Caudate nucleus (tissue), 63 donors: ENCODE measurements at places on chromosomes 3 and 15.

DNA sequence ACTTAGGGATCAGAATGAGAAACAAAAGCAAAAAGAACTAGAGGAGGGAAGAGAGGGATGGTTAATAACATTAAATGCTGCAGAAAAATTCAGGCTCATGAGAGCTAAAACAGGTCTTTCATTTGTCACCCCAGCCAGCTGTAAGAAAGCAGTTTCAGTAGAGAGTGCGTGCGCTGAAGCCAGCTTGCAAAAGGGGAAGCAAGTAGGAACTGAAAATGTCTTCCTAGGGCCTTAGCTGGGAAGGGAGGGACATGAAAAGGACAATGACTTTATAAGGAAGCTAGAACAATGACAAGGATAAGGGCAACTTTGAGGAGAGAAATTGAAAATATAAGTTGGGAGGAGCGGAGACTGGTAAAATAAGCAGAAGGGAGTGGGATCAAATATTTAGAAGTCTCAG, 3.1 kb downstream of the CIAO2A start:
- no peak for DNase-seq

- DNase-seq, result no peak
Measured at GRCh38 chr15:63462088-63462487, 42.3 kb upstream of the USP3 start.

- DNase-seq, result no peak
Measured at GRCh38 chr3:118501152-118501551, 533.5 kb downstream of the IGSF11 start.

DNA sequence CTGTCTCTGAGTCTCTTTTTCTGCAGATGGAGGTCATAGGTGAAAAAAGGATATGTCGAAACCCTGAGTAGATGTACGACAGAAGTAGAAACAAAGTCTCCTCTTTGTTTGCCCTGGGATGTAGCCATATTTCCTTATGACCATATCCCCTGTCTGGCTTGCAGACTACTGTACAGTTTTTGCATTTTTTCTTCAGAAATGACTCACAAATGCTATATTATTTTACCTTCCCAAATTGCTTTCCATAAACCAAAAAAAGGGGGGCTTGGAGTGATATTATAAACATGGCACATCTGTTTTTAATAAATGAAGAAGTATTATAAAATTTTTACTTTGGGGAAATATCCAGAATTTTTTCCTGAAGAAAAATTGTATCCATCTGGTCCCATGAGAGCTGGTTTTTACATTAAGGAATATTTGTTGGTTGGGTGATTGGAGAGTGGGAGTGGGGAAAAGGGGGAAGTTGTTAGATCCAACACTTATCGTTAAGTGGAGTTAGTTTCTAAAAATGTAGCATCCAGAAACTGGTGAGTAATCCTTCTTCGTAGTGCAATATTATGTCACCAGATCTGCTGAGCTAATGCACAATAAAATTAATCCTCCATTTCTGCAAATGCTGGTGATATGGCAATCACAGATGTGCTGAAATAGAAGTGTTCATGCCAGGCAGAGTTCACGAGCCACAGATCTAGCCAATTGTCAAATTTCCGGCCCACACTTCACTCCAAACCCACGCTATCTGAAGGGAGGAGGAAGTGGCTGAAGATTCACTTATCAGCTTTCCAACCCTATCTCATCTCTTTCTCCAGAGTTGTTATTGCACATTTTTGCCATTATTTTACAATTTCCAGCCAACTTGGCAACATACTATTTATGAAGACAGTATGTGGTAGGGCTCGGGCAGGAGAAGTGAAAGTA, 313.6 kb upstream of the ATP11B start:
- DNase-seq, result no peak

DNA sequence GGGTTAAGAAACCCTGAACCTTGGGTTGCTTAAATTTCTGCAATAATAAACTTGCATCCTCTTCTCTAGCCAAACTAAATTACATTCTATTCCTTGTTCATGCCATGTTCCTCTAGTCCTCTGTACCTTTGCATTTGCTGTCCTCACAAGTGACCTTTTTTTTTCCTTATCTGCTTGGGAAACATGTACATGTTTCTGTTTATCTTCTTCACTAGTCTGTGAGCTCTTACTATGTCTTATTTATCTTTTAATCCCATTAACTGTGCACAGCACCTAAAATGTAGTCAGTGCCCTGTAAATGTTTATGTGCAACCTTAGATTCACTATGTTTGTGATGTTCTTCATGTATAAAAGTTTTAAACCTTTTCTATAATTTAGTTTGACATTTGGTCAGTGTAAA, 61.9 kb downstream of the REC114 start:
- DNase-seq, result no peak

GRCh38 chr3:50470658-50471057, 32.8 kb downstream of the CACNA2D2 start:
- no peak for DNase-seq

DNA sequence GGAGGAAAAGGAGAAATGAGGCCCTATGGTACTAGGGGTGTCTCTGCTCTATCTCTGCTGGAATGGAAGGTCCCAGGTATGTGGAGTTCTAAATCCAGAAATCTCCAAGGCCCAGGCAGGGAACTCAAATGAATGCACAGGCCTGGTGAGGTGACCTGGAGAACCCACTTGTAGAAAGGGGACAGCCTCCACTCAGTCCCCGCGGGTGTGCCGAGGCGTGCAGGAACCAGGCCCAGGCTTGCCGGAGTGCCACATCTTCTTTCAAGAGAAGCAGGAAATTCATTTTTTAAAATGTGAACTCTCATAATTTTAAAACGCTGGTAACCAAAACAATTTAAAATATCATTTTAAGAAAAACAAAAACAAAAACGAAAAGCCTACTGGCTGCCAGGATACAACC, 32.2 kb upstream of the ADCY5 start:
- DNase-seq, result no peak

- DNase-seq, result no peak
Measured at GRCh38 chr15:81279621-81280485, 44.1 kb downstream of the STARD5 start.

DNA sequence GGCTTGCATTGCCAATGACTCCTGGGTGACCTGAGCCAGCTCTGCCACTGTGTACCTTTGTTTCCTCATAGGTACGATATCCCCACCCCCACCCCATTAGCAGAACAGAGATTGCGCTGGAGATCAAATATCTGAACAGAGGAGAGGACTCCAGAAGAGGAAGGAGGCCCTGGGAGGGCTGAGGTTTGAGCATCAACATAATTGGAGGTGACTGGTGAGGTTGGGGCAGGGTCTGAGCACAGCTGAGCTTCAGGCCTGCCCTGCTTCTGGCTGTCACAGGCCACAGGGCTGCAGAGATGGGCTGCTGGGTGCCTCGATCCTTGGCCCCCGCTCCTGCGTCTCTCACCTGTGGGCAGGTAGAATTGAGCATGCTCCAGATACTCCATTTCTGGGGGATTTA, 21.3 kb upstream of the CACNA2D2 start:
- no peak for DNase-seq
